ENCODE measurements at places on chromosomes 16 and 17.

DNA sequence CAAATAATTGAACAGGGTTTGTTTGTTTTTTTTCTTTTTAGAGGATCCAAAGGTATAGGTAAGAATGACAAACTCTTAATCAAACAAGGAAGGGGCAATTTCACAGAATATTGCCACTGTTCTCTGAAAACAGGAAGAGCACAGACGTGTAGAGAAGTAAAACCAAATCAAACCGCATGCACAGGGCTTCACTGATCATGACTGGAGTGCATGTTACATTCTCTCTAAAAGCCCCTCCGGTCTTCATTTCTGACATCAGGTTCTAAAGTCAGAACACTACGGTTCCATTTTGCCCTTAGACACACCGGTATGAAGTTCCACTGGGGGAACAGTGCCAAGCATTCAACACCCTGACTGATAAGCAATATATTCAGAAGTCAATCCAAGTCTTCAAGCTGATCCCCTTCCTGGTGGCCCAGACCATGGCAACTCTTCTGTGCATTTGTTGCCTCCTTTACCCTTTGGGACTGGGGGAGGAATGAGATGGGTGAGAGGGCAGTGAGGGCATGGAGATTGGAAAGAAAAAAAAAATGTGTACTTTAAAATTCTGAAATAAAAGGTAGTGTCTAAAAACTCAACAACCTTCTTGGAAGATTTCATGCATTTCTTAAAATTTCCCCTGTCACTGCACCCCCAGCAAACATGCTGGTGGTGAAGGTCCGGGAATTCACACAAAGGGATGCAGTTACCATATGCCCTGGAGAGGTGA, 1.4 kb downstream of the MMD start:
- DNase-seq: no peak

DNA sequence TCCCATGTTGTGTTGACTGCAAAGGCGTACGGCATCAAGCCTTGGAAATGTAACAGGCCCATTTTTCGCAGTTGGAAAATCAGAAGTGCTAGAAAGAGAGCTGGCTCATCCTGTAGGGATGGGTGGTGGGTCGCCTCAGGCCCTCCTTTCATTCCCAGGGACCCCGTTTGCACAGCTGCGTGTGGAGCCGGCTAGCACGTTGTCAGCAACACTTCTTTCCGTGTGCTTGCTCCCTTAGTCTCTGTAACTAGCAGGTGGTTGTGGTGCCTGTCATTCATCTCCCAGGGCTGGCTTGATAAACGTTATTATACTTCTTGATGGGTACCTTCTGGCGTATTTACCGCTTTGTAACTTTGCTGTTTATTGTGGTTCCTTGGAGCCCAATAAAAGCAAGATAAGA, 239.0 kb upstream of the CACNG5 start:
- no peak for DNase-seq

DNA sequence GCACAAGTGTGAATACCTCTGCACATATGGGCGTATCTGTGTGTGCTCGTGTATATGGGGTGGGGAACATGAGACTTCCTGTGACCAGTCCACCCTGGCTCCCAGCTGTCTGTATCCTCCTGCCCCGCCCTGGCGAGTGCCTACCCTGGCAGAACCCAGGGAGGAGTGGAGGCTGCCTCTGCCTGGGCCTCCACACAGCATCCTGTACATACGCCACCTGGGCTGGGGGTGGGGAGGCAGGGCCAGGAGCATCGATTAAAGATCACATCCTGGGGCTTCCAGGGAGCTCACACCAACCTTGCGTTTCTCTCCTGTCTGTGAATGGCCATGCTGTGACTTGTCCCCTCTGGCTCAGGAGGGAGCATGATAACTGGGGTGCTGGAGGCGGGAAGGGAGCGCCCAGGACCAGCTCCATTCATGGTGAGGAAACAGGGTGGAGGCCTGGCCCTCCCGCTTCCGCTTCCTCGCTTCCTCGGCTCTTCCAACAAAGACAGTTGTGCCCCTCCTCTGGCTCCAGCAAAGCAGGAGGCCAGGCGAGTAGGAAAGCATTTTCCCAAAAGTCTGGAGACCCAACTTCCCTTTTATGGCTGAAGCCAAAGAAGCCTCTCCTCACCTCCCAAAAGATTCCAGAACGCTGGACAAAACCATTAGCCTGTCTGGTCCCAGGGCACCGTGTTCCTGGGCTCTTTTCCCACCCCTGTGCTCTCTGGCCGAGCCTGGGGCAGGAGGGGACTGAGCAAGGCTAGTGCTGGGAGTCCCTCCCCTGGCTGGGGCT, 22.9 kb downstream of the ADAM11 start:
- no peak for DNase-seq

DNA sequence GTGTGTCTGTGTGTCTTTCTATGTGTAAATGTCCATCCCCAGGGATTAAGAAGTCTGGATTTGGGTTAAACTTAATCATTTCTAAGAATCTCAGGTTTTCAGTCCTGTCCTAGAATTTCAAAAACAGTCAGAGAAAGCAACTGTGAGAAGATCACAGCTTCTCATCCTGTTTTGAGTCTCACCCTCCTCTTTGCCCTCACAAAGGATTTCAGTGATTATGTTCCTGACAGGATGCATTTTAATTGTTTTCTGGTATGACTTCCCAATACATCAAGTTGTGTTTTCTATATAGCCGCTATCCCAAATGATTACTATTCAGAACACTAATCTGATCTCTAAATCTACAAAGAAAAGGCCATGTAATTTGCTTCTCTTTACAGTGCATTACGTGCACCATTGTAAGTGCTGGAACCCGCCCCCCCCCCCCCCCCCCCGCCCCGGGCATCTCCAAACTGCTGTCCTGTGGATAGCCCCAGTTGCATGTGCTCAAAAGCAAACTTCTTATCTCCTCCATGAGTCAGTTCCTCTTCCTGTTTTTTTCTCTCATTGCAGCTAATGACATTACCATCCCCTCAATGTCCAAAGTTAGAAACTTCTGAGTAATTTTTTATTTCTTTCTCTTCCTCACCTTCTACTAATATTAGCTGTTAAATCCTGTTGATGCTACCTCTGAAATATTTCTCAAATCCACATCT, 73.9 kb downstream of the CDH13 start:
- DNase-seq: no peak

DNA sequence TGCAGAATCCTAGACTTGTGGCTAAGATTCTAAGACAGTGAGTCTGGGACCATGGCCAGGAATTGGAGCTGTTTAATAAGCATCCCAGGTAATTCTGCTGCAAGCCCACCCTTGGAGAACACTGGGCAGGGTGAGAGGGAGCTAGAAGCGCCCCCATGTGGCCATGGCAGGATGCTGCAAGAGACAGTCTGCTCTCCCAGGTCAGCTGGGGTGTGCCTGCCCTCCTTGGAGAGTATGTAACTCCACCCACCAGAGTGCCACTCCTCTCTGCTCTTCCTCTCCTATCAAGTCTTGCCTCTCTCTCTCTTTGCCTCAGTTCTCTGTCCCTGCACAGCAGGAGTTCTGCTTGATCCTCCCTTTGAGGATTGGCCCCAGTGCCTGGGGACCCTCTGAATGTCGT, 14.9 kb downstream of the RCVRN start:
- DNase-seq: no peak

DNA sequence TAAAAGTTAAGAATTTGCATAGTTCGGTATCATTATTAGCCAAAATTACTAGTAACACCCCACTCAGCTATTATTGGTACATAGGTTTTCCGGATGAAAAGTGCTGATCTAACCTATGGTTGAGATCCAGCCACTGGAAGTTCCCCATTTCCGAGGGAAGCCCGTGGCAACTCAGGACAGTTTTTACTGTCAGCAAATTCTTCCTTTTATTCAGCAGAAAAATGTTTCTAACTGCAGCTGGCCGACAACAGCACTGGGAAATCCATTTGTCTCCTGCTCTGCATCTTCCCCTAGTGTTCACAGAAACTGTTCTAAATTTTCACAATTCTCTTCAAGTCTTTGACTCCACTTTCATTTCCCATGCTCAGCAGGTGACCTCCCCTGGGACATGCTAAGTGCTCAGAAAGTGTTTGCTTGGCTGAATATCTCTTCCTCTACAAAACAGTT, 15.5 kb upstream of the MMD start:
- no peak for DNase-seq

GRCh38 chr16:50939356-50939755, 197.5 kb downstream of the CYLD start:
- no peak for DNase-seq
